Astrocyte of the hippocampus (primary cell): ENCODE measurements at places on chromosomes 11 and 22.

- no peak for DNase-seq
Measured at GRCh38 chr11:4213746-4214145, 119.1 kb downstream of the RRM1 start.

GRCh38 chr22:45645526-45646414, 25.9 kb upstream of the ATXN10 start:
- DNase-seq, result peak; percentile 89

DNA sequence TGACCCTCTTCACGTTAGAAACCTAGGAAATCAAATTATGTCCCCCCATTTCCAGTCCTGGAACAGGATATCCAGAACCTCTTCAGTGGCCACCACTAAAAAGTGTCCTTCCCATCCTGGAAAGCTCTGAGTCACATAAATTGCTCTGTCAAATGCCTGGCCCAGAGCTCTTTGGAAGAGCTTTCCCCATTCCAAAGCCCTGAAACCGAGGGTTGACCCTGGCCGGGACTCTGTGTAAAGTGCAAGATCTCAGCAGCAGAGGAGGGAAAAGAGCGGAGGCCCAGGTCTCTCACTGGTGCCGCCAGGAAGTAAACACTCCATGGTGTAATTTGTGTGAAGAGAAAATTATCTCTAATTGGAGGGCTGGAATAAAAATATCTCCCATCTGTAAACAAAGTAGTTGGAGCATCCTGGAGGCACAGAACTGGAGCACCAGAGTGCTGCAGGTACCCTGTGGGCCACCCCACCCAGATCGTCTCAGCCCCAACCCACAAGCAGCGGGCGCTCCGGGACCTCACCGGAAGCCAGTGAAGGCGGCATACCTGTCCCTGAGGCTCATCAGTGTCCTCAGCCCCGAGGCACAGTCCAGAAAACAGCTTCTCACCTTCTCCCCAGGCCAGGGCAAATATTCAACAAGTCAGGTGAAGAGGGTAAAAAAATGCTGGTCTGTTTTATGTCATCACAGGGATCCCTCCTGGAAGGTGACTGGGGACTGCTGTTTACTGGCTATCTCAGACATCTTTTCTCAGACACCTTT, 4.7 kb upstream of the JAM3 start:
- DNase-seq, result no peak

- DNase-seq, result peak; percentile 93
Measured at GRCh38 chr11:62678770-62679696, at the start of gene UBXN1. Gene UBXN1 (minus strand): TSS chr11:62679073. CDS start chr11:62678923, 150 bp downstream.

DNA sequence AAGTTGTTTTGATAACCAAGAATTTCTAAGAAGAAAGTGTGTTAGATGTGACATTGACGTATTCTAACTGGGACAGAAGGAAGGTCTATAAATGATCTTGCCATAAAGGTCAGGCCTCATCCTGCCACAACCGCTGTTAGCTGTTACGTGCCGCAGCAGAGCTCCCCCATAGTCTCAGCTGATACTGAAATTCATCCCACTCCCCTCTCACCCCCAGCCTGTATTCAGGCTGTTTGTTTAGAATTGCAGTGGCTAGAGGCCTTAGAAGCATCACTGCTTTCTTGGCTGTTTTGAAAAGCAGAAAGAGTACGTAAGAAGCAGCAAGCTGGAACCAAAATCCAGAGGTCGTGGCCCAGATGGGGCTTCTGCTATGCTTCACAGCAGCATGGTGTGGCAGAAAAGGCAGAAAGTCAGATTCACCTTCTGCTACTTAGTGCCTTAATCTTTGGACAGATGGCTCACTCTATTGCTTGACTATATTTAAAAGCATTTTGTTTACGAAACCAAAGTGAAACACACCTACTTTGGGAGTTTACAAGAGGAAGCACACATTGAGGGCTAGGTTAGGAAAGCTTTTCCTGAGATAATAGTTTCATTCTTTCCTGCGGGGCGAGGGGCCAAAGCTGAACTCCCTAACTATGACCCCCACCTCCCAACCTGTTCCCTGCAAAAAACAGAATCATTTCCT, 950 bp upstream of the LAYN start:
- no peak for DNase-seq

GRCh38 chr22:39256186-39256552, 11.4 kb upstream of the PDGFB start:
- no peak for DNase-seq

DNA sequence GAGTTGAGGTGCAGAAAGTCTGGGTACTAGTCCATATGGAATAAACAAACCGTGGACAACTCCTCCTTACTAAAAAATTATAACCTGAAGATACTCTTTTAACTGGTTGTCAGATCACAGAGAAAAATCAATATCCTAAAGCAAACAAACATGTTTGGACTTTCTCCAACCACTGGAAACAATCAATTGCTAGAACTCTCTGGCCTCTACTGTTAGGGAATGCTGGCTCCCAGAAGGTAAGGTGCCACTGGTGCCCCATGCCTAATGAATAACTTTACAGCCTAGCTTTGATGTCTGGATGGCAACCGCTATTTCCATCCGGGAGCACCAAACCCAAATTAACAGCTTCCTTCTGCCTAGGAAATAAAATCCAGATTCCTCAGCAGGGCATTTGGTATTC, 74.5 kb downstream of the AMBRA1 start:
- DNase-seq, result no peak

- DNase-seq, result peak; percentile 66
Measured at GRCh38 chr11:77779935-77780334, 40.6 kb downstream of the RSF1 start.

DNA sequence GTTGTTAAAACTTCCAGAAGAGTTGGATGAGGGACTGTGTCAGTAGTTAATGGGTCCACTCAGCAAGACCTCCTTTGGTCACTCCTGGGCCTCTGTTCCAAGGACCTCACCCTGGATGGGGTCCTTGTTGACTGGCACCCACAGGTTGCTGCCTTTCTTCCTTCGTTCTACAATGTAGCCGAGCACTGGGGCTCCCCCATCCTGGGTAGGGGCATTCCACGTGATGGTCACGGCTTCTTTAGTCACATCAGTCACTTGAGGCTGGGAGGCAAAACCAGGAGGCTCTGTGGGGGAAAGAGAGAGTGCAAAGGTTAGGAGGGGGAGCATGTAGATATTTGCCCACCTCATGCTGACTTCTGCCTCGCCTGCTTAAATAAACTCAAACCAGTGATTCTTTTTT, 12.0 kb downstream of the TMEM86A start:
- no peak for DNase-seq

DNA sequence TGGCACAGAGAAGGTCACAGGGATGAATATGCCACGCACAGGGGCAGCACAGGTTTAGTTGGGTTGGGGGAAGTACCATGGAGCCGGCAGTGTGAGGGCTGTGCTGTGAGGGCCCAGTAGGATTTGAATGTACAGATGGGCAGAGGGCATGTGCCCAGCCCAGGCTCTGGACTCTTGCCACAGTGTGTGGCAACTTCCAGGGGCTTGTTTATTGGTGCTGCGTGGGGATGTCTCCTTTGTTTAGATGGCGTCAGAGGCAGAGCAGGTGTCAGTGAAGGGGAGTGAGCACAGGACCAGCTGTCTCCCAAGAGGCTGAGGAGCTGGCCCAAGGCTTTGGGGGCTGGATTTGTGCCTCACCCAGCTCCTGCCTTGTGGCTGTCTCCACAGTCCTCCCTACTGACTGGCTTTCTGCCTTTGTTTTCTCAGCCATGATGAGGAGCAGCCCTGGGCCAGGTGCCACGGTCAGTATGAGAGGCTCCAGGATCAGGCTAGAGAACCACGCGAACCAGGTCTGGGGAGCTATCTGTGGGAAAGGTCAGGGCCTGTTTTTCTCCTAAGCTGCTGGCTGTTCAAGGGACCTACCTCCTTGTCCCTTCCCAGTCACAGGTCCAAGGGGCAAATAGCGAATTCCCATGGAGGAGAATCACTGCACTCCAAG, 21.9 kb downstream of the SUN2 start:
- DNase-seq, result peak; percentile 53

- DNase-seq, result no peak
Measured at GRCh38 chr11:74465291-74465708, 2.0 kb downstream of the KCNE3 start.

GRCh38 chr22:35622191-35622913, 5.2 kb upstream of the MB start:
- DNase-seq, result peak; percentile 39

- peak; percentile 70 for DNase-seq
Measured at GRCh38 chr11:116882386-116882785, 45.0 kb upstream of the APOA1 start.

DNA sequence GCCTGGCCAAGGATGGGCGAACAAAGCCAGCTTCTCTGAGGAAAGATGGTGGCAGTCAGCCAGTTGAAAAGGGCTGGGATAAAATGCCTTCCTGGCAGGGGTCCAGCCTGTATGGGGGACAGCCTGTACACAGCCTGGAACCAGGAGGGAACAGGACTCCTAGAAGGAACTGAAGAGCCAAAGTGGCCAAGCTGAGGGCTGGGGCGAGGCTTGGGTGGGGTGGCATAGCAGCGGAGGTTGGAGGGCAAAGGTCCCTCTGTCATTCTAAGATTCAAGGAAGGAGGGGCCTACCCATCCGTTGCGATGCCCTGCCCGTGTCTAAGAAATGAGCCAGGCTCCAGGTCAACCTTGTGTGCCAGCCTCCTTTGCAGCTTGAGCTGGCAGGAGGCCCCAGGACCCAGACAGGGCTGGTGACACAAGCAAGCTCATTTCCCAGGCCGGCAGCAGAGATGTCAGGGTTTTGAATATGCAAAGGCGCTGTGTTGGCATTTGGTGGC, 22.6 kb downstream of the FADD start:
- DNase-seq, result peak; percentile 59

DNA sequence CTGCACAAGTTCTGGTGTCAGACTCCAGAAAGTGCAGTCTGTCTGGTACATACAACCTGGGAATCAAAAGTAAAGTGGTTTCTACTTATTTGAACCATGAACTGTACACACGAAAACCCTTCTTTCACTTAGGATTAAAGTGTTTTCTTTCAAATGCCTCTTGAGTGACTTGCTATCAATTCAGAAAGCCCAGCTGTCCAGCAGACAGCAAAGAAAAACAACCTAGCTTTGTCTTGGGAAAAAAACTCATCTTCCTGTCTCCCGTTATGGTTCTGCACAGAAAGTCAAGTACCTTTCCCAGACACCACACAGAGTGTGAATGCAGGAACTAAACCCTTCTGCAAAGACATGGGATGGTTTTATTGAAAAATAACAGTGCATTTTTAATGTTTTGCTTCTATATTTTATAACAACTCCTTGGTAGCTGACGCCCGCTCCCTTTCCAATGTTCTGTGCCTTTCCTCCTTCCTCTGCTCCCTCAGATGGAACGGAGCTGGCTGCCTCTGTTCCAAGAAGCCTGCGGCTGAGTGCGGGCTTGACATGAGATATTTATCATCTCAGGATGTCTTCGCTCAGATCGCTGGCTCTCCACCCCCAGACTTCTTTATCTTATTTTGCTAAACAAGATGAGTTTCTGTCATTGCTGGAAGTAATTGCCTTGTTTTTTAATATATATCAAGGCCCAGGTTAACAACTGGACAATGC, 322.3 kb upstream of the B3GAT1 start:
- DNase-seq, result no peak

GRCh38 chr11:18707811-18708340, 9.3 kb downstream of the TMEM86A start:
- DNase-seq, result no peak

DNA sequence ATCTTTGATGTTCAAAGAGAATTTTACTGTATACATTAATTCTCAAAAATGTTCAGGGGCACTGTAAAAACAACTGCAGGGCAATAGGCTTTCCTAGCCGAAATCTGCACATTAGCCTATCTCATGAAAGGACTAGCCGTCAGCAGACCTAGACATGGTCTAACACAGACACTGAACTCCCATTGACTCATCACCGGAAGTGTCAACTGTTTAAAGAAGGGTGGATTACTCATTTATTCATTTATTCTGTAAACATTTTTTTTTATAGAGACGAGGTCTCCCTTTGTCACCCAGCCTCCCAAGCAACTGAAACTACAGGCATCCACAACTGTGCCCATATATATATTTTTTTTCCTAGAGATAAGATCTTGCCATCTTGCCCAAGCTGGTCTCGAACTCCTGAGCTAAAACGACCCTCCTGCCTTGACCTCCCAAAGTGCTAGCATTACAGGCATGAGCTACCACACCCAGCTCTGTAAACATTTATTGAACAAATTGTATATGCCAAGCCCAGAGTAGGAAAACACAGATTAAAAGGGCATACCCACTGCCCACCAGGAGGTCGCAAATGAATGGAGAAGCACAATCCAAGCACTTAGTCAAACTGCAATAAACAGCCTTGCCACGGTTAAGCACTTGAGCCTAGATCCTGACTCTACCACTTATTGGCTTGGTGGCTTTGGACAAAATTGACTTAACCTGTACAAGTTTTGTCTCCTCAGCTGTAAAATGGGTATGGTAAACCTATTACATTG, 26.6 kb downstream of the RAB30 start:
- DNase-seq, result peak; percentile 54

GRCh38 chr11:74970852-74971395, 17.8 kb upstream of the NEU3 start:
- no peak for DNase-seq

- no peak for DNase-seq
Measured at GRCh38 chr22:42509548-42509947, 10.0 kb downstream of the RRP7A start.

- DNase-seq, result peak; percentile 19
Measured at GRCh38 chr11:18836417-18836816, 44.8 kb upstream of the PTPN5 start.

DNA sequence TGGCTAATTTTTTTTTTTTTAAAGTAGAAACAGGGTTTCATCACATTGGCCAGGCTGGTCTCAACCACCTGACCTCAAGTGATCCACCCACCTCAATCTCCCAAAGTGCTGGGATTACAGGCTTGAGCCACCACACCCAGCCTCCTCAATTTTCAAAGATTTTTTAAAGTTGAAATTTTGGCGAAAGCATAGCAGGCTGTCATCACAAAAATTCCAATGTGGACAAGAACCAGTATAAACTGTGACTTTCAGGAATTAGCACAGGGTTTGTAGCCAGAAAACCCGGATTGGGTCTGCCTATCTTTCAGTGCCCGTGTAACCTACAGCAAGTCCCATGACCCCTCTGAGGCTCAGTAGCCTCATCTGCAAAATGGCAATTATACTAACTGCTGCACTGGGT, 80.2 kb downstream of the SGSM3 start:
- no peak for DNase-seq

DNA sequence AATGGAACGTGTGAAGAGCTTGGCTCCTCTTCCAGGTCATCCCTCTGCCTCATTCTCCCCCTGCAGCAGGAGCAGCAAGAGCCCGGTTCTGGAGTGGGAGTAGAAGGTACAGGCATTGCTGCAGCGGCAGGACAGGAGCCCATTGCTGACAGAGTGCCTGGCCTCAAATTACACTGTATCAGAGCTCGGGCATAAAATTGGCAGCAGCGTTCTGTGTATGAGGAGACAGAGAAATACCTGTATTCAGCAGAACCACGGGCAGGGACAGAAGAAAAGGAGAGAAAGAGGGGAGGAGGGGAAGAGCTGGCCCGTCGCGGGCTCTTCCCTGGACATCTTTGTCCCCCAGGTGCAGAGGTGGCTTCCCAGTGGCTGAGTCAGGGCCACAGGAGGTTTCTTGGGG, 2.6 kb upstream of the NCF4 start:
- no peak for DNase-seq

DNA sequence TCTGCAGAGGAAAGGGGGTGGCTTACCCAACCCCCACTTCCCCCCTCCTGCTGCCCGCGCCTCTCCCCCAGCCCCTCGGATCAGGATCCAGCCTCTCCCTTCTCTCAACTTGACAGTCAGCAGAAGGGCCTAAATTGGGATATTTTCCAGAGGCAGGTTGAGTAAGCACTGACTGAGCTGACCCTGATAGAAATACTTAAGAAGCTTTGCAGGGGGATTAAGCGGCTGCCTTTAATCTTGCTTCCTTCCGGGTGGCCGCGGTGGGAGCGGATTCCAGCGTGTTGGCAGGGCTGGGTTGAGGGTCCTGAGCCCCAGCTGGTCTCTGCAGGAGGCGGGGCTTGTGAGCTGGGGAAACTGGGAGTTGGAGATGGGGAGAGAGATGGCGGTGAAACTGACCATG, 445.2 kb downstream of the NTM start:
- no peak for DNase-seq
